AG04449 (cell line): ENCODE measurements at places on chromosomes 4 and X.

DNA sequence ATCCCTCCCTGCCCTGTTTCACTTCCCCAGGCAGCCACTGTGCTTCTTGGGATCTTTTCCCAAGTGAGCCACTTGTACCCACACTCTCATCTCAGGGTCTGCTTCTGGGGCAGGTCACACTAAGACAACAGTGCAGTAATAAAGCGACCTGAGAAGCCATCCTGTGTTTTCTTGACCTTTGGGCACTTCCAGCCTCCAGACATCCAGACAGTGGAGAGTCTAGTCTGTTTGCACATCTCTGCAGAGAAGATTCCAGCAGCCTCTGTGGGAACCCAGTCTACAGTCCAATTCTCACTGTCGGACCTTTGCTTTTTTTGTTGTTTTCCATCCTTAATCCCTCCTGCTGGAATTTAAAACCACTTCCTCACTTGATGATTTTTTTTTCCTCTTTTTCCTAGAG lies 50.3 kb upstream of the ATP6AP2 start:
- no peak for DNase-seq

GRCh38 chrX:109264878-109265277 lies 217.0 kb downstream of the GUCY2F start:
- no peak for DNase-seq

- peak; percentile 28 for DNase-seq
These were observed 111.6 kb upstream of the NUDT6 start for GRCh38 chr4:123034023-123034422.

DNA sequence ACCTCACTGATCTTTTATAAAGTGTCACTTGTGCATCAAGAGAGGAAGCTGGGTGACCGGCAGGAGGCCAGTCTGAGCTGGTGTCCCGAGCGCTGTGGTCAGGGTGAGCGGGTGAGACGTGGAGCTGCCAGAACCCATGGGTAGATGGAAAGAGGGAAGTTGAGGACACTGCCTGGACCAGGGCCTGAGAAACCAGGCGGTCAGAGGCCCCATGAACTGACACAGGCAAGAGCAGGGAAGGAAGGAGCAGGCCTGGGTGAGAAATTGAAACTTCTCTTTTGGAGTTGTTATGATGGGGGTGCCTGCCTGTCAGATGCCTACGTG lies 192.6 kb downstream of the AFAP1 start:
- DNase-seq, result no peak

DNA sequence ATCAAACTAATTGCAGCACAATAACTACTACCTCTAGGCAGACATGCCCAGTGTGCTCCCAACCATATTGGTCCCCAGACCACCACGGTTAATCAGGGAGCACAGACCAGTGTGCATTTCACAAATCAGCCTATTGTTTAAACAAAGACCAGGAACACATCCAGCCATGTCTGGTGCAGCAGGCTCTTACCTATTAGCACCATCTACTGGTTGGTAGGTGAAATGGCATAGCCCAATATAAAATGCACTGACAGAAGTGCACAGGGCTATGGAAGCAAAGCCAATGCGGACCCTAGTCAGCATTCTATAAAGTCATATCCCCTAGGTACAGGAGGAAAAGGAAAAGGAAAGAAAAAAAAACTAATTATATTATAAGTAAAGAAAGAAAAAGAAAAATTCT lies 15.5 kb upstream of the CYLC1 start:
- no peak for DNase-seq
